ENCODE measurements at places on chromosomes 11 and 22. TPM values are rescaled to one million over a fixed set of nuclear protein-coding genes. Genes with fewer than 3 reads are reported as not detected.

Gene IL18
- total RNA-seq: 29.0 TPM

DNA sequence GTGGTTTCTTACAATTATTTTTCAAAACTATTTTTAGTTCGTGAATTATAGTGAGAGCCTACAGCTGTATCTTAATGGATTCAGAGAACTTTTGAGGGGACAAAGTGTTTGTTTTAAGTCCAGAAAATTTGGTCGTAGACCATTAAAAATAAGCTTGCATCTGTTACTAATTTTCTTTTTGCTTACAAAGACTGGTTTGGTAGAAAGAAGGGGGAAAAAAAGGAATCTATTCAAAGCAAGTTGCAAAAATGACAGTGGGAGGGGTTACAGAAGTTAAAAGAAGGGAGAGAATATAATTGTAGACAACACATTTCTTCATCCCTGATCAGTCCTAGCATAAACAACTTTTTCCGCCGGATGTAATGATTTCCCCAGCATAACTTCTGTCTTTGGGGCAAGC is 72.1 kb downstream of the AMOTL1 start:
- no peak for DNase-seq

DNA sequence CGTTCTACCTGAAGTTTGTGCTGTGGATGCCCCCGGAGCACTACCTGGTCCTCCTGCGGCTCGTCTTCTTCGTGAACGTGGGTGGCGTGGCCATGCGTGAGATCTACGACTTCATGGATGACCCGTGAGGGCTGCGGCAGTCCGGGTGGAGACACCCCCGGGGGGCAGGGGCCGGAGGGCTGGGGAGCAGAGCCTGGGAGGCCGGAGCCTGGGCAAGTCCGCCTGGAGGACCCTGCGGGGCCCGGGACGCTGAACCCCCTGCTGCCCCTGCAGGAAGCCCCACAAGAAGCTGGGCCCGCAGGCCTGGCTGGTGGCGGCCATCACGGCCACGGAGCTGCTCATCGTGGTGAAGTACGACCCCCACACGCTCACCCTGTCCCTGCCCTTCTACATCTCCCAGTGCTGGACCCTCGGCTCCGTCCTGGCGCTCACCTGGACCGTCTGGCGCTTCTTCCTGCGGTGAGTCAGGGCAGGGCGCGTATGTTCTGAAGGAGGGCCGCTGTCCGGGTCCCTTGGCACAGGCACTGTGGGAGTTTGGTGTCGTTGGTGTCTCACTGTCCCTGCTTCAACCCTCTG is 17.3 kb downstream of the RNH1 start:
- DNase-seq: no peak

DNA sequence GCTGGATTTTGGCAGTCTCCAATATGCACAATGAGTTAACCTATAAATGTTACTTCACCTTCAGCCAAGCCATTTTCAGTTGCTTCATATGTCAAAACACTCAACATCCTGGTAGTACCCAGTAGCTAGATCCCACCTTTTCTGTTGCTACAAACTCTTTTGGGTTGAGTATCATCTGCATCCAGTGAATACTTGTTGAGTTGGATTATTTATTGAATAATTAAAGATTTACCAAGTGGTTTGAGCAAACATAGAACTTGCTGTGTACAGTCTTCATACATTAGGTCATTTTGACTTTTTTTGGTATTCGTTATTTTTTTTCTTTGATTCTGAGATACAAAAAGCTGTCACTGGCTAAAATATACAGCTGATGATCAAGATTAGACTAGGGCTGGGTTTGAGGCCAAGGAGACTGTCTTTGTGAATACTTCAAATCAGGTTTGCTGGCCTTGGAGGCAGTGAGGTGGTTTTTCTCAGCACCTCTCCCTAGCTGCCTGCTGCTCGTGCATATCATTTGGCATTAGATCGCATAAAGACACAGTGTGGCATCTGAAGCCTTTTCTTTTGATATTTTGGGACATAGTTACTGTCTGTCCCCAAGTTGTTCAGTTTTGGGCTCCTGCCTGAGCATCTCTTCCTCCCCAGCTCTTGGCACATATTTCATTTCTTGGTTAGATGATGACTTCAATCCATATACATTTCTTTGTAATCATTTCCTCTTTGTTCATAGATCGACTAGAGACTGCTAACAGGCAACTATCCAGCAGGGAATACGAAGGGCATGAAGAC is 62.8 kb downstream of the AMOTL1 start:
- no peak for DNase-seq

DNA sequence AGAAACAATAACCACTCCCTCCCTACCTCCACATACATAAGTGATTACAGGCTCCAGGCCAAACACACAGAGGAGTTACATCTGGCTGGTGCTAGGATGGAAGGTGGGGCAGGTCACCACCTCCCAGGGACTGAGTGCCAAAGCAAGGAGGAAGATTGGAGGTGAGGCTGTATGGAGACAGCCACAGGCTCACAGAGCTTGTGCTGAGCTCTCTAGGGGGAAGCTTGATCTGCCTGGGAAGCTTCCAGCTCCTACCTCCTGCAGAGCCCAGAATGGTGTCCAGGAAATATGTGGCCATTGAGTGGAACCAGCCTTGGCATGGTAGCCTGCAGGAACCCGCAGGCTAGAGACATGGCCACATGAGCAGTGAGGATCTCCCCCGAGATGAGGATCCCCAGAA is 3.6 kb upstream of the MED15 start:
- DNase-seq: no peak

Gene PHF21B
- total RNA-seq: 0.90 TPM

GRCh38 chr11:111406589-111406988 is 27.5 kb upstream of the POU2AF1 start:
- DNase-seq: no peak

DNA sequence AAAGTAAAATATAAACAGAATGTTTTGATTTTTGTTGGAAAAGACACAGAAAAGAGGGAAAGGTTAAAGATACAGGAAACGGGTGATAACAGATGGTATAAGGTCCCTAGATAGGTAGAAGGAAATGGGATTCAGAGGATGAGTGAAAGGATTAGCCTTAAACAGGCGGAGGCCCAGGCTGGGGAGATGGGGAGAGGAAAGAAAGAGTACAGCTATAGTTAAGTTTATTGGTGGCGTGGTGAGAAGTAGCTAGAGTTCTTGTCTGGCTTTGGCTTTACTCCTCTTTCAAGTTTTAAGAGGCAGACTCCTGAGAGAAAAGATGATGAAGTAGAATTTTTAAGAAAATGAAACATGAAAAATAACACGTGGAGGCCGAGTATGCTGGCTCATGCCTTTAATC is 13.7 kb downstream of the ZBTB44 start:
- DNase-seq: no peak

Gene MRPL17
- 17.3 TPM for total RNA-seq

DNA sequence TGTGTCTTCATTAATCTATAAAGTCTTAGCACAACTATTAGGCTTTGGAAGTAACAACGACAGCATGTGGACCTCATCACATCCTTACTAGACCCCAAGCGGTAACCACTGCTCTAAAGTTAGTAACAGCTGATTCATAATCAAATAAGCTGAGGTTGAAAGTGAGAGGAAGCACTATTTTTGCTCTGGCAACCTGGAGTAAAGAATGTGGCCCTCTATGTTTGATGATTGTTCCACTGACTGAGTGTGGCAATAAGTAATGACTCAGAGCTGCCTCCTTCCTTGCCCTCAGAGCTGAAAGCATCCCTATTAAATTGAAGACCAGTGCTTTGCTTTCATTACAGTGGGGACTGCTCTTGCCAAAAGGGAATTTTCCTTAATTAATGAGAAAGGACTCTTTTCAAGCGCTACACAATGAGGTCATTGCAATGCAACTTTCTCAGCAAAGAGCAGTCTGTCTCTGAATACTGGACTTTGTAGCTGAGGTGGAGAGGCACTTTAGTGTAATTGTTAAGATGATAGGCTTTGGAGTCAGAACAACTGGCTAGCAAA is 906.1 kb upstream of the RAG2 start:
- no peak for DNase-seq

DNA sequence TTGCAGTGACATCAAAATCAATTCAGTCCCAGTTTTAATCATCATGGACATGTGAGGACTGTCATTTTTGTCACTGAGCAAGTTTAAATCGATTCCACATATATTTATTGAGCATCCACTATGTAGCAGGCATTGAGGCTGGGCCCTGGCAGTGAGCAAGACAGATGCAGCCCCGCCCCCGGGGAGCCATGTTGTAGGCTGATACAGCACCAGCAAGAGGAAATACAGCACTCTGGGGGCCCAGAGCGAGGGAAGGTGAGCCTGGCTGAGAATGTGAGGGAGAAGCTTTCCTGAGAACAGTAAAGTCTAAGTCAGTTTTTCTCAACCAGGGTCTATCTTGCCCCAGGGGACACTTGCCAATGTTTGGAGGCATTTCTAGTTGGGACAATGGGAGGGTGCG is 108.6 kb upstream of the ASPHD2 start:
- DNase-seq: no peak

GRCh38 chr11:94342250-94342649 is 37.9 kb downstream of the IZUMO1R start:
- DNase-seq: no peak

Gene SEPTIN3
- 29.1 TPM for total RNA-seq

- DNase-seq: no peak
These were observed 2.3 kb downstream of the CYB5R3 start for GRCh38 chr22:42646569-42647525.

GRCh38 chr11:61747192-61747966 is 5.1 kb upstream of the MYRF start:
- peak; percentile 64 for DNase-seq

Gene FREY1
- total RNA-seq: 7.2 TPM

Gene CHST1
- 1.7 TPM for total RNA-seq

- DNase-seq: no peak
These were observed 42.0 kb downstream of the APIP start for GRCh38 chr11:34874202-34874601.
